ENCODE measurements at places on chromosomes 3 and 15.

DNA sequence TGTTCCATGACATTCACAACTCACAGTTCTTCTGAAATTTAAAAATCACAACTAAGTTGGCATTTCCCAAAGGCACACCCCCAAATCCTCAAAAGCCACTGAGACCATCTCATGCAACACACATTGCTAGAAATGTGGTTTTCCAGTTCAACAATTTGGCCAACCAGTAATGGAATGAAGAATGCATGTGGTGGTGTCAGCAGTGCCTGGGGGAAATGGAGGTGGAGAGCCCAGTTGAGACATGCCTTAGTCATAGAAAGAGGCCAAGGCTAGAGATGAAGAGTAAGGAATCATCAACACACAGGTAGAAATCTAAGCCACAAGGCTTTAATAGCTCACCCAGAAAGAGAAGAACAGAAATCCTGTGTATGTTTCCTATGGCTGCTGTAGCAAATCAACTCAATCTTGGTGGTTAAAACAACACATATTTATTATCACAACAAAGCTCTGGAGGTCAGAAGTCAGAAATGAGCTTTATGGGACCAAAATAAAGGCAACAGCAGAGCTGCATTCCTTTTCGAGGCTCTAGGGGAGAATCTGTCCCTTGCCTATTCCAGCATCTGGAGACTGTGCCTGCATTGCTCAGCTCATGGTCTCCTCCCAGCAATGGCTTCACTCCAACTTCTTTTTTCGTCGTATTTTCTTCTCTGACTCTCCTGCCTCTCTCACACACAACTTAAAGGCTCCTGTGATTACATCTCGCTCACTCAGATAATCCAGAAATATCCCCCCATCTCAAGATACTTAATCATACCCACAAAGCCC lies 54.0 kb downstream of the SNTN start:
- peak; percentile 75 for DNase-seq

- no peak for DNase-seq
These were observed 317.3 kb downstream of the ZBTB20 start for GRCh38 chr3:114829783-114830182.

- DNase-seq: no peak
These were observed 44.7 kb downstream of the SGO1 start for GRCh38 chr3:20141316-20141715.

GRCh38 chr3:196159952-196160804 lies 51.0 kb downstream of the ZDHHC19 start:
- no peak for DNase-seq
